ENCODE measurements at places on chromosomes 4 and X. TPM values are rescaled to one million over a fixed set of nuclear protein-coding genes. Genes with fewer than 3 reads are reported as not detected.

Gene INPP4B
- polyA plus RNA-seq: 36.4 TPM

Gene MED12
- polyA plus RNA-seq: 44.2 TPM

Gene NKX3-2
- 0.14 TPM for polyA plus RNA-seq

Gene AMER1
- 6.6 TPM for polyA plus RNA-seq

Gene SULT1E1
- polyA plus RNA-seq: 23.6 TPM

Gene PFKFB1
- 0.82 TPM for polyA plus RNA-seq

Gene GYG2
- polyA plus RNA-seq: 2.9 TPM

Gene SLC4A4
- 10.4 TPM for polyA plus RNA-seq

Gene NUDT10
- 0.87 TPM for polyA plus RNA-seq

Gene HTATSF1
- 90.4 TPM for polyA plus RNA-seq

Gene CLIC2
- 3.6 TPM for polyA plus RNA-seq

Gene BMPR1B
- 16.0 TPM for polyA plus RNA-seq

Gene KLHL4
- 11.6 TPM for polyA plus RNA-seq

Gene LRAT
- polyA plus RNA-seq: 0.06 TPM

Gene CT45A3
- polyA plus RNA-seq: not detected

Gene CYSLTR1
- 8.4 TPM for polyA plus RNA-seq

Gene SRPX
- polyA plus RNA-seq: 26.6 TPM

Gene CPZ
- 8.6 TPM for polyA plus RNA-seq

Gene MAPK10
- polyA plus RNA-seq: 3.3 TPM

Gene RNF4
- 34.0 TPM for polyA plus RNA-seq

Gene FAM149A
- 5.8 TPM for polyA plus RNA-seq

Gene CPE
- 60.6 TPM for polyA plus RNA-seq

Gene FRAS1
- 5.0 TPM for polyA plus RNA-seq

Gene SAGE1
- polyA plus RNA-seq: not detected
